Activated CD8-positive, alpha-beta memory T cell treated with anti-CD3 and anti-CD28 coated beads for 4 hours (primary cell): ENCODE measurements at places on chromosomes 6 and 20.
A peak's percentile ranks its signal among the peaks of the same experiment; 100 is the strongest.

DNA sequence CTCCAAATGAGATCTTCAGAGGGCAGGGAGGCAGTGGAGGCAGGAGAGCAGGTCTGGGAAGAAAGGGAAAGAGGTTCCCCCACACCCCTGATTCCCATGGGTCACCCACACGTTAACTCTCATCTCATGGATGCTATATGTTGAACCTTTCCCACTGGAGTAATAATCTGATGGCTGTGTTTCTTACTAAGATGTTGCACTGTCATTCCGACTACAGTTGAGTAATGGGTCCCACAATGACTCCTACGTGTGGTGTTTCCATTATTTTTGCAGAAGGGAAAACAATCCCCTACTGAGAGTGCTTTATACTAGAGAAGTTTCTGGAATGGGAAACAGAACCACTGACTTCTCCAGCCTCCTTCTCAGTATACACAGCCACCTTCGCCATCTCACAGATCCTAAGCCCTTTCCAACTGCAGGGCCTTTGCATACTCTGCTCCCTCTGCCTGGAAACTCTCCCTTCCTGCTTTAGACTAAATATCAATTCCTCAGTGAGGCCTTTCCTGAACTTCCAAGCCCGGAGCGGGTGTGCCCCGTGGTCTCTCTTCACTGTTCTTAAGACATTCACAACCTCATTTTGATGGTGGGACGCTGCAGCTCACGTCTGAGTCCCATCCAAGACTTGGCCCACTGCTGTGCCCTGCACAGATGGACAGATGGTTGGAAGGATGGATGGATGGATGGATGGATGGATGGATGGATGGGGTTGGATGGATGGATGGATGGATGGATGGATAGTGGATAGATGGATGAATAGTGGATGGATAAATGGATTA lies 238.6 kb upstream of the PMEPA1 start:
- DNase-seq: no peak

- no peak for DNase-seq
These were observed 600.6 kb upstream of the CHD6 start for GRCh38 chr20:42218621-42219374.

DNA sequence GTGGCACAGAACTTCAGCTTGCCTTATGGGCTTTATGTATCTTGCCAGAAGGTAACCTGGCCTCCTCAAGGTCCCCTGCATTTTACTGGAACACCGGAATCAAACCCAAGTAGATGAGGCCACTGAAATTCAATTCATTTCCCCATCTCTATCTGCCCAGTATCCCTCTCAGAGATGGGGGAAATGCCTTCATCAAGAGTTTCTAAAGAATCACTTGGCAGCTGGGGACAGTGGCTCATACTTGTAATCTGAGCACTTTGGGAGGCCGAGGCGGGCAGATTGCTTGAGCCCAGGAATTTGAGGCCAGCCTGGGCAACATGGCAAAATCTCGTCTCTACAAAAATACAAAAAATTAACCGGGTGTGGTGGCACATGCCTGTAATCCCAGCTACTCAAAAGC lies 12.9 kb downstream of the MDGA1 start:
- DNase-seq: no peak

DNA sequence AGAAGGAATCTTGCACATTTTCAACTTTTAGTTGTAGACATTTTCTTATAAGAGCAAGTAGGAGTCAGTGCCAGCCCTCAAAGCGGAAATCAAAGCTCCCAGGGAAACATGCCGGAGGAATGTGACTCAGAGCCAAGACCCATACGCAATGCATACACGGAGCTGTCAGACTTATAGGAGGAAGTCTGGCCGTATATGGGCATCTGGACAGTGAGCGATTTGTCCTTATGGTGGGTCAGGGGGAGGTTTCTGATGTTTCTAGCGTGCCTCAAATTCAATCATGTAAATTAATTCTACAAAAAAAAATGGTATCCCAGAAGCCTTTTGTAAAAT lies 3.6 kb upstream of the CCN2 start:
- no peak for DNase-seq

DNA sequence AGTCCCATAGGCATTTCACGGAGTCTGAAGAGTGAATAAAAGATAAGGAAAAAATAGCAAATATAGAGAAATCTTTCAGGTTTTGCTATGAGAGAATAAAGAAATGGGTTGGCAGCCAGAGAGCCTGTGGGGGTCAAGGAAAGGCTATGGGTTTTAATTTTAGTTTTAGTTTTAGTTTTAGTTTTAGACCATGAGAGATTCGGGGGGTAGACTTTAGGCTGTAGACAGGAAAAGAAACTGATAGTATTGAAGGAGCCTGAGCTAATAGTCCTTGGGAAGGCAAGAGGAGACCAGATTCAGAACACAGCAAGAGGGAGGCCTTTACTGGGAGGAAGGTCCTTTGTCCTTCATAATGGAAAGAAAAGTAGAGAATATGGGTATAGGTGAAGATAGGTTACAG lies 19.3 kb downstream of the DOP1A start:
- no peak for DNase-seq

DNA sequence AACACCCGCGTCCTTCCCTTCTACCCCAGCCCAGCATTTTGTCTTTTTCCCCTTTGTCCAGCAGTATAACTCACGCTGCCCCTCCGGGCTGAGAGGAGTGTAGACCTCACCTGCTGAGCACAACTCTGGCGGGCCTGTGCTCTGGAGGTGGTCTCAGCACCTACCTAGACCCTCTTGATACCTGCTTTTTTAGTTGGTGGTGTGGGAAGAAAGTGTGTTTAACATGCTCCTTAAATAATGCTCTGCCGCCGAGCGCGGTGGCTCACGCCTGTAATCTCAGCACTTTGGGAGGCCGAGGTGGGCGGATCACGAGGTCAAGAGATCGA lies 1.4 kb upstream of the TRIM26 start:
- no peak for DNase-seq

GRCh38 chr20:31542201-31542842 lies 28.1 kb downstream of the HM13 start:
- no peak for DNase-seq

DNA sequence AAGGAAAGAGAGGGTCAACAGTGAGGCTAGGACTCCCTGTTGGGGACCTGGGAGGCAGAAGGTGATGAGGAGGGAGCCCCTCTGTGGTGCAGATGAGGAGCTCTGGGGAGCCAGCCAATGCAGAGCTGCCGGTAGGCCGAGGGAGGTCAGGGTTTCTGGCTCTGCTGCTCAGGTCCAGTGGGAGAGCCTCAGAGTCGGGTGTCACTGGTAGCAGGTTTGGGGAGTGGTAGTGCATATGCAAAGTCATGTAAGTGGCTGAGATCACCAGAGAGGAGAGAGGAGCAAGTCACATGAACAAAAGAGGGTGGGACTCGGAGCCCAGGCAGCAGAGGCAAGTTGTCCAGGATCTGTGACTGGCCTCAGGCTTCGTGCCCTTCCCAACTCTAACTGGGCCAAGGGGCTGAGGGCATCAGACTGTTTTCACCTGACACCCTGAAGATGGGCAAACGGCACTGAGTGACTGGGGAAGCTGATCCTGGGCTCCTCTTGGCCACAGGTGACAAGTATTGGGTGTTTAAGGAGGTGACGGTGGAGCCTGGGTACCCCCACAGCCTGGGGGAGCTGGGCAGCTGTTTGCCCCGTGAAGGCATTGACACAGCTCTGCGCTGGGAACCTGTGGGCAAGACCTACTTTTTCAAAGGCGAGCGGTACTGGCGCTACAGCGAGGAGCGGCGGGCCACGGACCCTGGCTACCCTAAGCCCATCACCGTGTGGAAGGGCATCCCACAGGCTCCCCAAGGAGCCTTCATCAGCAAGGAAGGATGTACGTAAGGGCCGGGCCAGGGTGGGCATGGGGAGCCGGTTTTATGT lies 6.6 kb downstream of the MMP24OS start:
- DNase-seq: no peak

DNA sequence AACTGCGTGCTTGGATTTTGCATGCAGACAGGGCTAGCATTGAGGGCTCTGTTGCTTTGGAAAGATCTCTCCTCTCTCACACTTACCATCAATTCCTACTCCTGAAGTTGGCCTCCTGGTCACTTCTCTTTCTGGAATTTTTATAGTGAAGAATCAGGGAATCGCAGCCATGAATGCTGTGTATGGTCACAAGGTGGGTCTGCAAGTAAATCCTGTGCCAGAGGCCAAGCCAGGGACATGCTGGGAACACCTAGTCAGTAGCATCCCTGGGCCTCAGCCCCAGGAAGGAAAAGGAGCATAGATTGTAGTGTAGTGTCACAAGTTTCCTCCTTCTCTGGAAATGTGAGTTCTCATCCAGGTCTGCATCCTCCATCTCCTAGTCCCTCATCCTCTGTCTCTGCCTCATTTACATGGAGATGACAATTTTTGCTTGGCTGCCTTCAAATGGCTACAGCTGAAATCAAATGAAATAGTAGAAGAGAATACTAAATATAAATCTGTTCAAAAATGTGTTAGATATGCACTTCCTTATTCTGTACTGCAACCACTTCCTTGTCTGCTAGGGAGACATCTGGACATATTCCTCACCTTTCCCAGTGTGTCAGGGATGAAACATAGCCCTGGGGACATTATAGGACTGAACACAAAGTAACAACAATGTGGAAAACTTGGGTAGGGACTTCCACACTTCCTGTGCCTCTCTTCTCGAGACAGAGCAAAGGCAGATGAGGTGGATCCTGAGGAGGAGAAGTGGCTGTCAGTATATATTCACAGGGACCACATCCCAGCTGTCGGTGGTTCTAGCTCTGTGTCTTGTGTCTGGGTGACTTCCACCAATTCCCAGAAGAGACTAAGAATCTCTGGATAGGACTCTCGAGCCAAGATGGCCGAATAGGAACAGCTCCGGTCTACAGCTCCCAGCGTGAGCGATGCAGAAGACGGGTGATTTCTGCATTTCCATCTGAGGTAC lies 17.0 kb downstream of the CST9 start:
- DNase-seq: no peak

- DNase-seq: no peak
These were observed 380.3 kb downstream of the CDH26 start for GRCh38 chr20:60338556-60338955.

- DNase-seq: no peak
These were observed 334.3 kb upstream of the MANEA start for GRCh38 chr6:95243053-95243452.

- no peak for DNase-seq
These were observed 199.3 kb downstream of the ARID1B start for GRCh38 chr6:156976216-156977127.

- DNase-seq: no peak
These were observed 10.1 kb upstream of the NHSL1 start for GRCh38 chr6:138509371-138509770.

GRCh38 chr20:63411151-63411897 lies 50.2 kb upstream of the CHRNA4 start:
- DNase-seq: no peak

GRCh38 chr20:20491110-20491783 lies 123.3 kb downstream of the INSM1 start:
- DNase-seq: no peak

DNA sequence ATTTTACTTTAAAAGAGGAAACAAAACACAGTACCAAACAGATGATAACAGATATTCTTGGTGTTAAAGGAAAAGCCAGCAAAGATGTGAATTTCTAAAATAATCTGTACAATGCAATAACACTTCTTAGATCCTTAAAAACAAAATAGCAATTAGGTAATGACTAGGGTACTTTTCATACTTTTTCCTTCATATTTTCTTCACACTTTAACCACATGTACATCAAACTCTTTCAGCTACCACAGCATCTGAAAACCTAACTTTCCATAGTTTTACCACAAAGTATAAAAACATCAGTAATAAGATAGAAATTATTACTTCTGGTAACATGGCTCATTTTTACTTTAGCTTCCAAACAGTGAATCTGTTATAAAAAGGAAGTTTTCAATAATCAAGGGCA lies 141.3 kb downstream of the MMS22L start:
- no peak for DNase-seq

DNA sequence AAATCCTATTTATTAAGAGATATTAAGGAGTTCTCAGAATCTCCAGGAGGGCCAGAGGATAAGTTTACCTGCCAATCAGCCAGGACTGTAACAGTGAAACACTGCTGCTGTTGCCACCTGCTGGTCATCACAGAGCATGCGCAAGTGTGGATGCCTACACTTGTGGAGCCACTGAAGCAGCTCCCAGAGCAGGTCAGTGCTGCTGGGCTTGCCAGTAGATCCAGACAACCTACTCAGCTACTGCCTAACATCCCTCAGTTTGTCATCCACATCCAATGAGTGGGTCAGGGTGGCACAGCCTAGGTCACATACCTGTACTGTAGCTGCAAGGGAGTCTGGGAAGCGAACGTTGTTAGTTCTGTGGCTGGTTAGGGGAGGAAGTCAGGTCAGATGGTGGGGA lies 18.3 kb upstream of the NHSL1 start:
- peak; percentile 39 for DNase-seq

- DNase-seq: no peak
These were observed 586.1 kb downstream of the PTPRT start for GRCh38 chr20:42603655-42604054.

GRCh38 chr6:161261325-161261724 lies 12.5 kb downstream of the AGPAT4 start:
- no peak for DNase-seq

GRCh38 chr20:18174906-18175683 lies 37.4 kb downstream of the KAT14 start:
- no peak for DNase-seq

- DNase-seq: no peak
These were observed 19.3 kb upstream of the IYD start for GRCh38 chr6:150349546-150349945.

GRCh38 chr20:17097603-17098002 lies 129.2 kb upstream of the PCSK2 start:
- no peak for DNase-seq

- DNase-seq: no peak
These were observed 51.0 kb upstream of the ZFP64 start for GRCh38 chr20:52242237-52243230.

DNA sequence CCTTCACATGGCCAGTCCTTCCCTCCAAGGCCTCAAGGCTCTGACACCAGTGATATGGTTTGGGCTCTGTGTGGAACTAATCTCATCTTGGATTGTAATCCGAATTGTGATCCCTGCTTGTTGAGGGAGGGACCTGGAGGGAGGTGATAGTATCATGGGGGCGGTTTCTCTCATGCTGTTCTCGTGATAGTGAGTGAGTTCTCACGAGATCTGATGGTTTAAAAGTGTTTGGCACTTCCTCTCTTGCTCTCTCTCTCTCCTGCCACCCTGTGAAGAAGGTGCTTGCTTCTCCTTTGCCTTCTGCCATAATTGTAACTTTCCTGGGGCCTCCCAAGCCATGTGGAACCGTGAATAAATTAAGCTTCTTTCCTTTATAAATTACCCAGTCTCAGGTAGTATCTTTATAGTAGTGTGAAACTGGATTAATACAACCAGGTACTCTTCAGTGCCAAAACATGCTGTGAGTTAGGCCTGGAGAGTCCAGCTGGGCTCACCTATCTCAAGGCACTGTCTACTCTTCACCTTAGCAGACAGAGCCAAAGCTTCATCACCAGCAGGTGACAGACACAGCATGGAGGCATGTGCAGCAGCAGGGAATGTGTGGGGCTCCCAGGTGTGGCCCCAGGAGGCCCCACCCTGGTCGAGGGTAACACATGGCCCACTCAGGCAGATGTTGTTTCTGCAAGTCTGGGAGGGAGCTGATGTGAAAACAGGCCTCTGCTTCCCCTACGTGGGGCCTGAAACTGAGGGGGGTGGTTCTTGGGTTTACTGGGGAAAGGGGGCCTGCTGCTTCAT lies 97.5 kb upstream of the CDYL start:
- no peak for DNase-seq

- DNase-seq: no peak
These were observed 30.9 kb upstream of the NEDD9 start for GRCh38 chr6:11263291-11263775.
